Amniotic epithelial cell (primary cell): ENCODE measurements at places on chromosomes 5 and 9.

DNA sequence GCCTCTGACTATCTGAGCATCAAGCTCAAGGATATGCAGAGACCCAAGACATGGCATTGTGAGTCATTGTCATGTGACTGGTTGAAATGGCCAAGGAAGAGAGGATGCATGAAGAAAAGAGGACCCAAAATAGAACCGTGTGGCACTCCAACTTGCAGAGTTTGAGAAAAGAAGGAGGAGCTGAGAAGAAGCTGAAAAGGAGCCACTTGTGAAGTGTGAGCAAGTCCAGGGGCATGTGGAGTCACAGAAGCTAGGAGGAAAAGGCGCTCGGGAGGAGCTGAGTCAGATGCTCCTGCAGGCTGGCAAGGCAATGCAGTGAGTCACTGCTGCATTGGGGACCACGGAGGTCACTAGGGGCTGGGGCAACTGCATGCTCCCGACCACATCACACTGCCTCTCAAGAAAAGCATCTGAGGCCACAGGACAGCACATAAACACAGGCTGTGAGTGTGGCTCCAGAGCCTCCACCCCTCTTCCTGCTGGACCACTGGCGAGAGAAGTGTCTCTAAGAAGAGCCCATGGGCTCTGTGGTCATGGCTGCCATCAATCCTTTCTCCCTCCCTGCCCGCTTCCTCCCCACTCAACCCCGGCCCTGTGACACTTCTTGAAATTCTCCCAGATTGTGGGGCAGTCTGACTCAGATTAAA lies 197.6 kb downstream of the DRD1 start:
- DNase-seq, result peak; percentile 39

DNA sequence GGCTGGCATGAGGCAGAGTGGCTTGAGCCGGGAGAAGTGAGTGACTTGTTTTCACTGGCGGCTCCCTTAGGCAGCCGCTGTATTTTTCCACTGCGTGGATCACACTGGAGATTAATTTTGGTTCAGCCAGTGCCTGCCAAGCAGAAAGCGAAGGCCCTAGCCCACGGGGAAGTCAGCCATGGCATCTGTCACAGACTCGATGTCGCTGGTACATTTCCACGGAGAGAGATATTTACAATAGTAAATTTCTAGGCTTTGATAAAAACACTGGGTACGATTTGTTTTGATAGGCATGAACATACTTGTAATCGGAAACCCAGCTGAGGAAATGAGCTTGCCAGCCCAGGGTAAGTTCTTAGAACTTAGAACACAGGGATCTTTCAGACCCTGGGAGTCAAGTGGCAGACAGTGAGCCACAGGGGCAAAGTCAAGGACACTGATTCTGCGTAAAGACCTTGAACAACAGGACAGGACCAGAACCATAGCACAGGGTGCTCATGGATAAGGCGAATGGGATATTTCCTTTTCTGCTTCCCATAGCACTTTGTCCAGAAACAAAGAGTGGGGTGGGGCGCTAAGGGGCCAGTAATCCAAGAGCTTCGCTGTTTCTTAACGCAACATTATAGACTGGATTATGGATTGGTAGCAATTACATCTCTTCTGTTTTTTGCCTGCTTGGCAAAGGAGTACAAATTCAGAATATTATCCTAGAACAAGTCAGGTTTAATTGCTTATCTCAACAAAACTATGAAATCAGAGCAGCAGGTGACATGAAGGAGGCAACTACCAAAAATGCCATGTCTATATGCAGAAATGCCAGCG lies 4.5 kb downstream of the DUSP1 start:
- peak; percentile 93 for DNase-seq

- no peak for DNase-seq
Observed at GRCh38 chr5:62341783-62342475, 35.9 kb downstream of the KIF2A start.

GRCh38 chr5:52468976-52469375 lies 318.7 kb upstream of the ITGA1 start:
- DNase-seq, result no peak

- DNase-seq, result peak; percentile 56
Observed at GRCh38 chr5:96070622-96071225, 109.1 kb upstream of the ELL2 start.

- no peak for DNase-seq
Observed at GRCh38 chr5:9615331-9615730, 14.8 kb downstream of the TAS2R1 start.

DNA sequence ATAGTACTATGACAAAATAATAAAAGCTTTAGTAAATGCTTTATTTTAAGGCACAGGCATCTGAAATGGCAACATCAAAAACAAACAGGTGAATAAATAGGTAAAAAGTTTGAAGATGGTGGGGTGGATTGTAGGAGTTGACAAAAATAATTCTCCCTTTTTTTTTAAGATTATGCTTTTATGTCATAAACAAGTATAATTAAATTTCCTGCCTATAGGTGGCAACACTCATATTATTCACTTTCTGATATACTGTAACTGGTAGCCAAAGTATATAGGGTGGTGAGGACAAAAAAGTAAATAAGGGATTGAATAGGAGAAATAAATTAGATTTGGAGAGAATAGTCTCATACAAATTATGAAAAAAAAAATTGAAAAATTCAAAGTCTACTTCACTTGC lies 120.0 kb upstream of the ACOT12 start:
- DNase-seq, result peak; percentile 16

DNA sequence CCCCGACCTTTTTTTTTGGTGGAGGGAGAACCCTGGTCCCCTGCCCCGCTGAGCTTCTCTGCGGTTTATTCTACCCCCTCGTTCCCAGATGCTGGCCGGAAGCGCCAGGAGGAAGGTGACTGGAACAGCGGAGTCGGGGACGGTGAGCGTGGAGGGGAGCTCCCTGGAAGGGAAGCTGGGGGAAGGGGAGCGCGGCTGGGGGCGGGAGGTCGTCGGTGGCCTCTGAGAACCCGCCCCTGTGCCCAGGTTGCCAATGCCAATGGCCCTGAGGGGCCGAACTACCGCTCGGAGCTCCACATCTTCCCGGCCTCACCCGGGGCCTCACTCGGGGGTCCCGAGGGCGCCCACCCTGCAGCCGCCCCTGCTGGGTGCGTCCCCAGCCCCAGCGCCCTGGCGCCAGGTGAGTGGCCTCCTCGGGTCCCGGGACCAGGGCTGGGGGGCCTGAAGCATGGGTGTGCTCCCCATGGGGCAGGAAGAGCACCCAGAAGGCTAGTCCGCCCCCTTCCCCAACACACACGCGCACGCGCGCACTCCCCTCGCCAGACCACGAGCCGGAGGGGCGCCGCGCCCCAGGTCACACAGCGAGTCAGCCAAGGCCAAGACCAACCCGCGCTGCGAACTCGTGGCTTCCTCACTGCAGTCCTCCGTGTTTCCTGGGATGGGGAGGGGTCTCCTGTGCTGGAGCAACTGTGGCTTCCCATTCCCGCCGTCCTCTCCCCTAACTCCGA lies 10.6 kb downstream of the MYOZ3 start:
- DNase-seq, result no peak

- DNase-seq, result no peak
Observed at GRCh38 chr5:132050661-132051552, 9.5 kb upstream of the IL3 start.

DNA sequence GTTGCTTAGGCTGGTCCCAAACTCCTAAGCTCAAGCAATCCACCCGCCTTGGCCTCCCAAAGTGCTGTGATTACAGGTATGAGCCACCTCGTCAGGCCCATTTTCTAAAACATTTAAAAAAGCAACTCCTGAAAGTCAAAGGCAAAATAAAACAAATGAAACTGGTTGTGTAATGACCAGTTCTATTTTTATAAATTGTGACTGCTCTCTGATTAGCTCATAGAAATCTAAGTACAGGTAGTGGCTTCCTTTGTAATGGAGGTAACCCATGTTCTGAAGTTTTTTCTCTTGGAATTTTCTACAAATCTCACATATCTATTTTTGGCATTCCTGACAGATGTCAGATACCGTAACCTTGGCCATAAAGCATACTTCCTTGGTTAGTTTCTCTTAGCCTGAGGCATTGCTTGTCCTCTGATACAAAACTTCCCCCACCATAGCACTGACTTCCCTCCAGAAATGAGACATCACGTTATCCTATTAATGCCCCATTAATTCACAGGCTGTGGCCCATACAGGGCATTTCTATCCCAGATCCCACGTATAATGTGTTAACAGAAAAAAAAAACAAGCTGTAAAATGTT lies 14.1 kb upstream of the AK3 start:
- no peak for DNase-seq

DNA sequence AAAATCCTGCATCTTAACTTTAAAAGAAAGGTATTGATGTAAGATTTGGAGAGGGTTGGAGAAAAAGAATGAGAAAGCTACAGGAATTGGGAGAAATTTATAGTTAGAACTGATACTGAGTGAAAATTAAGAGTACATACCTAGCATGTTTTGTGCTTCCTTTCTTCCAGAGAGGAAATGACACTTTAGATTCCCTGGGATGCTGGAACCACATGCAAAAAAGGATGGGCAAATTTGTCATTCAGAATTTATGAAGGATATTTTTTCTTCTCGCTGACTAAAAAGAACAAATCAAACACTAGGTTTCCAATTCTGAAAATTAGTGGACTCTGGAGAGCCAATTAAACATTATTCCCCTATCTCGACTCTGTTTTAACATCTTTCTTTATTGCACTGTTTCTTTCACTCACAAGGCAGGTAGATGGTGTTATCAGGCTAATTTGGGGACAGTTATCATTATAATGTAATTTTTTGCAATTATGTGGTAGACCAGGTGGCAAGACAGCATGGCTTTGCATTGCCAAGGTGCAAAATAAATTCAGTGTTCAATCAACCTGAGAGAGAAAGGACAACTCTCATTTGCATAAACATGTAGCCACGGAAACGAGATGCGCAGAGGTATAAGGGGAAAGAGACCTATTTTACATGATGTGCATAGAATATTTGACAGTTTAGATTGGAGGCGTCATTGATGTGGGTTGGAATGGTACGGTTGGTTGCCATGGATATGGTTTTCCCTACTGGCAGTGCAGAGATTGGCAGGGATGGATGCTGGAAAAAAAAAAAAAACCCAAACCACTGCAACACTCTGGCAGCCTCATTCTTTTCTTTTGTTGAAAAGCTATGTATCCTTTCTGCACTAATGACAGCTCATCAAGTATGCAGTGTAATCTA lies 320.4 kb upstream of the CCNH start:
- DNase-seq, result no peak

DNA sequence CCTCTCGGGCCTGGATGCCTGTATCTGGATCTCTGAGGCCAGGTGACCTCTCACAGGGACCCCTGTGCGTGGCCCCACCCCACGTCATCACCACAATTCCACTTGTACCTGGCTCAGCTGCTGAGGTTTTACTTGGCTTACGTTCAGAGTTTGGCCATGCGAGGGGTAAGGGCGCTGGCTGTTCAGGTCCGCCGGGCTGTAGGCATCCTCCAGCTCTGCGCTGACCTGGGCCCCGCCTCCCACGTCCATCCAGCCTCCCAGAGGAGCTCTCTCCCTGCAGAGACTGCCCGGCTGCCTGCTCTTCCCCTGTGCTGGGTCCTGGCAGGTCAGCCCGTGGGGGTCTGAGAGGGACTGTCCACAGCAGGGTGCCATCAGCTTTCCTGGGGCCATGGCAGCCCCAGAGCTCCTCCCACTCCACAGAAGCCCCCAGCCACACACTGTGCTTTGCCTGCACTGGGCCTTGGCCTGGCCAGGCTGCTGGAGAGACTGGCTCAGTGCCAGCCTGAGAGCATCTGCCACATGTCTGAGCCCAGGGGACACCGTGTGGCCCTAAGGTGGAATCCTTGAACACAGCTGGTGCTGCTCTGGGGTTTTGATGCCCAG lies 43.6 kb downstream of the SLC6A3 start:
- no peak for DNase-seq

DNA sequence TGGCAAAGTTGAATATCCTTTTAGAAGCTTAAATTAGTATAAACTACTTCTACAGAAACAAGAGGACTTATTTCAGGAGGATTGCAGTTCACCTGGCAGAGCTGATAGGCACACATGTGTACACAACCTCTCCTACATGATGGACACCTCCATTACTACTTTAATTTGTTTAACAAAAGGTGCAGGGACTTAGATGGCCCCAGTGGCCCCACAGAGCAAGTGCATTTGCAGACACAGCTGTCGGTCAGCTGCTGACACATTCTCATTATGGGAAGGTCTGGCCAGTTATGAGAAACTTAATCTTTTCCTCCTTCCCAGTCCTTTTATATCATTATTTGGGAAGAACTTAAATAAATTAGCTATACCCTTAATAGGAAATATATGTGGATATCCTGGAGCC lies 28.3 kb downstream of the TDRD7 start:
- no peak for DNase-seq

- no peak for DNase-seq
Observed at GRCh38 chr5:174421408-174421805, 303.0 kb upstream of the MSX2 start.

- DNase-seq, result no peak
Observed at GRCh38 chr9:69773258-69773657, 13.4 kb upstream of the PTAR1 start.

DNA sequence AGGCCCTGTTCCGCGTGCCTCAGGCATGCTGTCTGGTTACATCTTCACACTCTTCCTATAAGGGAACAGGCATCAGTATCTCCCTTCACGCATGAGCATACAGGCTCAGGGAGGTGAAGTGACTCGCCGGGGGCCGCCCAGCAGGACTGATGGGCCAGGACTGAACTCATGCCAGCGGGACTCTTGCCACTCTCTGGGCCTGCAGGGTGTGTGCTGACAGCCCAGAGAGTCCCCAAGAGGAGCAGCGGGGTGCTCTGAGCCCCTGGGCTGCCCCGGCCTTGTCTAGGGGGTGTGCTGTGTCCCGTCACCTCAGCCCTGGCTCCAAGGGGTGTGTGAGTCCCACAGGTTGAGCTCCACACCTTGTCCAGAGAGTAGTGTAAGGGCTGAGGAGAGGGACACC lies 9.9 kb downstream of the KCNT1 start:
- DNase-seq, result no peak

DNA sequence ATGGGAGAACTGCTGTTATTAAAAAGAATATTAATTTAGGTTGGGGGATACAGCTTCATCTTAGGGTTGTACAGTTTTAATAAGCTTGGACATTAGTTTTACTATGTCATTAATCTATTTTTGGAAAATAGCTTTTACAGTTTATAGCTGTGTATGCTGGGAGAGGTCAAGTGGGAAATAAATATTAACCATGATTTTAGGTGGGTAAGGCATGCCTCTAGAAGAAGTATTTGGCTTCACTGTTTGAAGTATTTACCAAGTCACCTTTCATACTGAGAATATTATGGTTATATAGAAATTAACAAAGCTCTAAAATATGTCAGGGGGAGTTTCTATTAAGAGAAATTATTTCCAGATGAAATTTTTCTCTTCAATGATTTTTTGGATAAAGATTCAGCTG lies 5.2 kb downstream of the C5orf22 start:
- no peak for DNase-seq

- peak; percentile 25 for DNase-seq
Observed at GRCh38 chr5:30401479-30402058, 791.9 kb upstream of the CDH6 start.

GRCh38 chr5:32406650-32407049 lies 37.9 kb downstream of the ZFR start:
- DNase-seq, result no peak

- no peak for DNase-seq
Observed at GRCh38 chr5:76625087-76625815, 2.0 kb upstream of the F2RL2 start.

DNA sequence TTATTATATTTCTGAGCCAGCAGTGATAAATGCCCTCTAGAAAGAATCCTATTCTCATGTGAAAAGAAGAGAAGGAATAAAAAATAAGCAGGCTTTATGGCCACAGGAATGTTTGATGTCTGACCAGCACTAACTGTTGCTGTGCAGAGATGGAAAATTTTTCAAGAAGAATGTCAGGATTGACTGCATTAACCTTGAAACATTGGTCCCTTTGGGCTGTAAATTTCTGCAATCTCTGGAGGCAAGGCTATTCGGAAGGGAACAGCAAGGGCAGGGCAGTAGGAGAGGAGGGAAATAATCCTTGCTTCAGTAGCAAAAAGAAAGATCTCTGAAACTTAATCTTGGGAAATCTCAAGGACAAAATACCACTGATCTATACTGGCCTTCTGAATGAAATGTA lies 415.2 kb downstream of the DNAH5 start:
- DNase-seq, result peak; percentile 3
